ENCODE measurements at places on chromosomes 13 and 19.

DNA sequence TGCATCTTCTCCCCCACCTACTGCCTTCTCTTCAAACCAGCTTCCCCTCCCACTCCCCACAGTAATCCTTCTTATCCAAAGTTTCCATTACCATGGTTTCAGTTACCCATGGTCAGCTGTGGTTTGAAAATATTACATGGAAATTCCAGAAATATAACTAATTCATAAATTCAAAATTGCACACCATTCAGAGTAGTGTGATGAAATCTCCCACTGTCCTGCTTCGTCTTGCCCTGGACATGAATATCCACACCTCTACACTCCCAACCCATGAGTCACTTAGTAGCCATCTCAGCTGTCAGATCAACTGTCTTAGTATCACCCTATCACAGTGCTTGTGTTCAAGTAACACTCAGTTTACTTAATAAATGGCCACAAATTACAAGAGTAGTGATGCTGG lies 3.8 kb upstream of the KCTD12 start:
- DNase-seq, result no peak

- no peak for DNase-seq
These were observed 4.0 kb downstream of the ZNF586 start for GRCh38 chr19:57773488-57773887.

- no peak for DNase-seq
These were observed 713 bp upstream of the UPK1A start for GRCh38 chr19:35665604-35666003.

DNA sequence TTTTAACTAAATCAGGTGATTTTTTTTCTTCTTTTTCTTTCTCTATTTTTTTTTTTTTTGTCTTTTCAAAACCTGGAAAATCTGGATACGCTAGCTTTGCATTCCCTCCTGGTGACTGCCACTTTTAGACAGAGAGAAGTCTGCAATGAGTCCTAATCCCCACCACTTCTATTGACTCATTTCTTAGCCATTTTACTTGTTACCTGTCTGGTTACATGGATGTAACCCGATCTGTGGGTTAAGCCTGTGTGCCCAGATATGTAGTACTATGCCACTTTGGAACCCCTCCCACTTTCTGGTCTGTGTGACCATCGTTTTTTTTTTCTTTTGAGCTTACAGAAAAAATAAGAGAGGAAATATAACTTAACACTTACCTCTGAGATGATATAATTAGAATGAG lies 817.8 kb upstream of the PCDH9 start:
- DNase-seq, result no peak

GRCh38 chr13:75635828-75636435 lies at the start of gene LMO7:
Gene LMO7, plus strand, starts transcription at chr13:75636330. Its CDS starts 328 bp downstream, at chr13:75636658.
- peak; percentile 68 for DNase-seq

DNA sequence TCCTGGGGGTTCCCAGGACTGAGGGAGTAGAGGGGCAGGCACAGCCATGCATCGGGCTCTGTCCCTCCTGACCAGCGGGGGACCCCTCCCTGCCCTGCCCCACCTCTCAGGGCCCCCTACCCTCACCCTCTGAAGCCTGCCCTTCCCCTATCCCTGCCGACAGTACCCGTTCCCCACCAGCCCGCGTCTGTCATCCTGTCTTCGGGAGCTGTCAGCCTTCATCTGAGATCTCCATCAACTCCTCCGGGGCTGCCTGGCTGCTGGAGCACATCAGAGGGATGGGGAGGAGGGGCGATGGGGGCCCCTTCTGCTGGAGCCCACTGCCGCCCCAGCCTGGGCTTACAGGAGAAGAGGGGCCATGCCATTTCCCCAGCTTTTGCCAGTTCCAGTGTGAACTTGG lies 6.2 kb upstream of the SHD start:
- DNase-seq, result no peak

DNA sequence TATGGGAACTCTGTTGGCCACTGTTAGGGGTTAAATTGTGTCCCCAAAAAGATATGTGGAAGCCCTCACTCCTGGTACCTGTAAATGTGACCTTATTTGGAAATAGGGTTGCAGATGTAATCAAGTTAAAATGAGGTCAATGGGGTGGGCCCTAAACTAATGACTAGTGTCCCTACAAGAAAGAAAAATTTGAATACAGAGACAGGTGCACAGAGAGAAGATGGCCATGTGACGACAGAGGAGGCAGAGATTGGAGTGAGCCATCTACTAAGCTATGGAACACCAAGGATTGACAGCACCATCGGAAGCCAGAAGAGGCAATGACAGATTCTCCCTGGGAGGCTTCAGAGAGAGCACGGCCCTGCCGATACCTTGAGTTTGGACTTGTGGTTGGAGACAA lies 16.5 kb downstream of the POU2F2 start:
- DNase-seq, result no peak

DNA sequence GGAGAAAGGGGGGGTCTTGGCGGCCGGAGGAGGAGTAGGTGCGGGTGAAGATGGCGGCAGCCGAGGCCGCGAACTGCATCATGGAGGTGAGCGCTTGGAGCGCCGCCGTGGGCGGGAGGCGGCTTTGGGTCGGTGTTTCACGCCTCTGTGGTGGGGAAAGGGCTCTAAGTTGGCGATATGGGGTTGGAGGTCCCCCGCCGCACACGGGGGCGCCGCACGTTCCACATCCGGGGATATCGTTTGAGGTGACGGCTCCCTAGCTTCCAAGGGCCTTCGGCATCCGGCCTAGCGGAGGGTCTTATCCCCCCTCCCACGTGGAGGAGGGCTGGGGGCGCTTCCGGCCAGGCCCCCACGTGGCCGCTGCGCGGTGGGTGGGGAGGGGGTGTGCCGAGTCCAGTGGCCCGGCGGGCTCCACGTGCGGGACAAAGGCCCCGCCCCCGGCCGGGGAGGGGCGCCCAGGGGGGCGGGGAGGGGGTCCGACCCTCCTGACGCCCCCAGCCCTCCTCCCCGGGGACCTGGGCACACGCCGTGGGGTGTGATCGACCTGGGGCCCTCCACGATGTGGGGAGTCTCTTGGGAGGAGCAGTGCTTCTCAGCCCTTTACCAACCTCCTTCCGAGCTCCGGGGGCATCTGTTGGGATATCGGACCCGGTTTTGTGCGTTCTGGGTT lies at the start of gene PRMT1:
PRMT1 (plus strand) TSS at position 41 of the 670 bp plus-strand sequence; CDS start at position 51, 10 bp downstream.
- no peak for DNase-seq

- no peak for DNase-seq
These were observed 800.4 kb downstream of the DIAPH3 start for GRCh38 chr13:59363313-59363712.

- no peak for DNase-seq
These were observed 13.3 kb upstream of the CACNG6 start for GRCh38 chr19:53977991-53978731.

DNA sequence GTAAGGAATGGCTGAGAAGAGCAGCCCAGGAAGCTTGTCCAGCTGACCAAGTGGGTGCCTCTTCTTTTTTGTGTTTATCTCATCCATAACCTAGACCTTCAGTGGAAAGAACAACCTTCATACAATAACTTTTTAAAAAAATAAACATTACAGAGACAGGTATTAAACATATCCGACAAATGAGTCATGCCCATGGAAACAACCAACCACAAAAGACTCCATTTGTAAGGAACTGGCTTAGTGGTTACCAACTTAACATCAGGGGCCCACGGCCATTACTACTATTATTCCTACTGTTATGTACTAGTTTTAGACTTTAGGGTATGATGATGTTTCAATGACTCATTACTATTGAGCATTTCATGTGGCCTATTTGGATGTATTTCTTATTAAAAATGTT lies 191.7 kb upstream of the SERP2 start:
- no peak for DNase-seq

- DNase-seq, result no peak
These were observed 98.0 kb upstream of the DIAPH3 start for GRCh38 chr13:60261432-60262351.

DNA sequence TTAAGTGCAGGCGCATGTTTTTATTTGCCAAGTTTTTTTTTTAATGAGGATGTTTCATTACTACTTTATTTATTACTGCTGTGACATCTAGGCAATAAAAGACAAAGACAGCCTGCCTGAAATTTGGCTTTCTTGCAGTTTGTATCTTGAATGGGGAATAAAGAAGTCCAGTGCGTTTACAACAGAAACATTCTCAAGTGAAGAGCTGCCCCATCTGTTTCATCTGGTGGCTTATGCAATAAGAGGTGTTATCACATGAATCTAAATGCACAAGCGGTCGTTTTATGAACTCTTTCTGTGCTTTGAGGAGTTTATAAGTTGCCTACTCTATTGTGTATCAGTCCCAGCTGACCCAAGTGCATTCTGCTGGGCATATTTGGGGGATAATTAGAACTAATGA lies 12.6 kb upstream of the MAB21L1 start:
- DNase-seq, result no peak

- DNase-seq, result no peak
These were observed 5.9 kb downstream of the EPSTI1 start for GRCh38 chr13:42986176-42986574.

- DNase-seq, result no peak
These were observed 156.5 kb downstream of the LMO7 start for GRCh38 chr13:75792526-75793187.

DNA sequence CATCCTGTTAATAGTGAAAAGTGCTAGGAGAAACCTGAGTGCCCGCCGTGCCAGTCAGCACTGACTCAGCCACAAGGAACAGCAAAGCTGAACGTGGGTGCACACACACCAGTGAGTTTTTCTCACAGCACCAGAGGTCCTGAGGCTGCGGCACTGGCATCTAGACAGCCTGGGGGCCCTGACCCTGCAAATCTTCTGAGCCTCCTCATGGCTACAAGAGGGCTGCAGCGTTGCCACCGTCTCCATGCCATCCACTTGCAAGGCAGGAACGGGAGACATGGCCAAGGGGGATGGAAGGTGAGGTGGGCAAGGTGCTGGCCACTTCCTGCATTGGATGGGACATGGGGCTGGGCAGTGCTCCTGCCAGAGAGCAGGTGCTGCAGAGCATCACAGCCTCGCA lies 211.2 kb upstream of the SOX1 start:
- no peak for DNase-seq

DNA sequence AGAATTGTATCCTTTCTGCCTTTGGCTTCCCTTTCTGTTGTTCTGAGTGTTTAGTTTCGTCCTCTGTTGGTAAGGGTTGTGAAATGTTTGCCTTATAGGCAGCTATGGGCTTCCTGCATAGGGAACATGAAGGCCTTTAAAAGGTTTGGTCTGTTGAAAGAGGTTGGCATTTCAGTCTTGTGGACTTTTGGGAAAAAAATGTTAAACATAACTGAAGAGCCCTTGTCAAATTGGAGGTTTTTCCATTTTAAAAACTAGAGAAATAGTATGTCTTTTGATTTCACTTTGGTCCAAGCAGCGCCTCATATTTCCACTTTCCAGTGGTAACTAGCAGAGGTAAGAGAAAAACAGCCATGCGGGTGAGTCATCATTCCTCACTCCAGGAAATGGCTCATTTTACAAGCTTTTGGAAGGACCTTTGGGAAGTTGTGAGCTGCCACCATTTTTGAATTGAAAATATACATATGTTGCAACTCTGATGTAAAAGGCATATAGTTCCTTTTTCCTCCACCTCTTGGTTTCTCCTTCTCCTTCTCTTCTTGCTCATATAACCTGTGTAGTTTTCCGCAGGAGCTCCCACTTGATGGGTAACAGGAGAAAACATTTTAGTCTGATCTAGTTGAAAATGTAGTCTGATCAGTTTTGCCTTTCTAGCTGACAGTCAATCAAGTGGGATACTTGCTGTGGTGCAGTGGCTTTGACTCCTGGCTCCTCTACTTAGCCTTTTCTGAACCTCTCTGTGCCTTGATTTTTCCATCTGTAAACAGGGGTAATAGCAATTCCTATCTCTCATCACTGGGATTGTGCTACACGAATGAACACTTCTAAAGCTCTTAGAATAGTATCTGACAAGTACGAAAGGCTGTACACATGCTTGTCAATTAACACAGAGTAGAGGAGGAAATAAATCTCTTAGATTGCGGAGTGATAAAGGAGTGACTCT lies 23.0 kb downstream of the GPC6 start:
- DNase-seq, result no peak

DNA sequence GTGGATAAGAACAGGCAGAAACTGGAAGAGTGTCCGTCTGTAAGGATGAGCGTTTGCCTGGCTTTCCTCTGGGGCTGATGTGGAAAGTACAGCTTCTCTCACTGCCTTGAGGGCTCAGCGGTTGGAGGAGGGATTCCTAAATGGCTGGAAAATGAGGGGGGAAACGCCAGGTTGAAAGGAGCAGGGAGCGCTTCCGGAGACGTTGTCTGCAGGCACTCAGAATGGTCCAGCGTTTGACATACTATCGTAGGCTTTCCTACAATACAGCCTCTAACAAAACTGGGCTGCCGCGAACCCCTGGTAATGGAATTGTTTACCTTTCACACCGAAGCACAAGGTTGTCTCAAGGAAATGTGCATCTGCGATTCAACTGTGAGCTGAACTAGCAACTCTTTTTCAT lies 39.9 kb downstream of the MRPL57 start:
- no peak for DNase-seq

DNA sequence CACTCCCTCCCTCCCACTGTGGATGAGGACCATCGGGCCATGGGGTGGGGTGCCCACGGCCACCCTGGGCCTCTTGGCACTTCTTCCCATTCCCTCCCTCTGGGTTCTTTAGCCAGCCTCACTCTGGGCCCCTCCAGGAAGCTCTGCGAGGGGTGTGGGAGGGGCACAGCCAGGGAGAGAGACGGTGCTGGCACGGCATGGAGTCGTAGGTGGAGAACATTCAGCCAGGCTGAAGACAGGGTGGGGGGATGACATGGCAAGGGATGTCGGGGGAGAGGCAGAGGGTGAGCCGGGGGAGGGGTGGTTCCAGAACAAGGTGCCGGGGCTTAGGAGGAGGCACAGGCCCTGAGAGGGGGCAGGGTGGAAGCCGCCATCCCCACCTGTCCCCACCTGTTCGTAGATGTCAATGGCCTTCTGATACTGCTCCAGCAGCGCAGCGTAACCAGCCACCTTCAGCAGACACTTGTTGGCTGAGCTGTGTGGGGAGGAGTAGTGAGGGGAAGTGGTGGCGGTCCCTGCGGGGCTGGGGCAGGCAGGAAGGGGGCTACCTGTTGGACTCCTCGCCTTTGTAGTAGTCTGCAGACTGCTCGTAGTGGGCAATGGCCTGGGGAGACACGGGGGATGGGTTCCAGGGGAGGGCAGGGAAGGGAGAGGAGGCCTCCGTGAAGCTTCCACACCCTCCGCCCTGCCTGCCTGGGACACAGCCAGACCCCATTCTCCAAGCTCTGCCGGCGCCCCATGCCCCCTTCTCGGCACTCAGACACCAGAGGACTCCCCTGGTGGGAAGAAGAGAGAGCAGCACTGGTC lies 8.8 kb upstream of the KPTN start:
- DNase-seq, result no peak

GRCh38 chr19:33819880-33820781 lies 23.5 kb downstream of the KCTD15 start:
- DNase-seq, result no peak

DNA sequence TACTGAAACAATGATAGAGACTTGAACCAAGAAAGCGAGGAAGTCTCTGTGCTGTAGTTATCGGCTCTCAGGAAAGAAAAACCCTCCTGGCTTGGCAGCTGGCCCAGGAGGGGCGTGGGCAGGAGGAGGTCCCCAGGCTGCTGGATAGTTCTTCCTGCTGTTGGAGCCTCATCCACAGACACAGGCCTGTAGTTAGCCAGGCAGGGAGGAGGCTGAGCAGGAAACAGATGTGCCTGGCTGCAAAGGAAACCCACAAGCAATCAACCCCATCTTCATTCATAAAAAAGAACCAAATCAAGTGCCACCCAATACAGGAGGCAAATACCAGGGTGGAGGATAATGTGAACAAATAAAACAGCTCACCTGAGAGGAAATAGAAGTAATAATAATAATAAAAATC lies 86.2 kb downstream of the IRS2 start:
- DNase-seq, result no peak

All from GM12891 (cell line).